NCI-H748 treated with DMSO at 0.1 percent for 48 hours (cell line): ENCODE measurements at places on chromosomes 2 and 18.

- DNase-seq = no peak
Measured at GRCh38 chr18:9094307-9095226, 7.9 kb upstream of the NDUFV2 start.

- no peak for DNase-seq
Measured at GRCh38 chr2:212392043-212392442, 146.6 kb downstream of the ERBB4 start.

DNA sequence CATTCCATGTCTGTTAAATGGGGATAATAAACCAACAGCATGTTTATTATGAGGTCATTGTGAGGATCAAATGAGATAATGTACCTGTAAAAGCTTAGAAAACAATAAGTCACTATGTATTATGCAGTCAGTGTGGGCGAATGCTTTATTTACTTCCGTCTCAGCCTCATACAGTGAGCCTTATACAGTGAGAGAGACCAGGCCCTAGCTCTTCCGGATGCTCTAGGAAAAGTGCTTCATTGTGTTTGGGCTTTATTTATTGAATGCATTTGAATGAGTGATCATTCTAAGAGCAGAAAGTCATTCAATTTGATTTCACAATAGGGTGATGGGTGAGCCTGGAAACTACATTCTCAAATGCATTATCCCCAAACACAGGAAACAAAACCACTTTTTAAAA is 603.9 kb upstream of the FANCL start:
- DNase-seq = peak; percentile 74

DNA sequence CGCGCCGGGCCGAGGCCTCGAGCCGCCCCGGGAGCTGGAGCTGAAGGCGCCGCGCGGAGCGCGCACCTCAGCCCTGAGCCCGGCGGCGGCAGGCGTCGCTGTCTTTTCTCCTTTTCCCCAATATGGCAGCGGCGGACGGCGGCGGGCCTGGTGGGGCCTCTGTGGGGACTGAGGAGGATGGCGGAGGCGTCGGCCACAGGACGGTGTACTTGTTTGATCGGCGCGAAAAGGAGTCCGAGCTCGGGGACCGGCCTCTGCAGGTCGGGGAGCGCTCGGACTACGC is 369 bp downstream of the SMCHD1 start:
- no peak for DNase-seq
